Activated CD4-positive, alpha-beta T cell treated with anti-CD3 and anti-CD28 coated beads, Interleukin-2, amount 50 U/mL, for 48 hours (primary cell): ENCODE measurements at places on chromosomes 5 and 9.
A peak's percentile ranks its signal among the peaks of the same experiment; 100 is the strongest.

DNA sequence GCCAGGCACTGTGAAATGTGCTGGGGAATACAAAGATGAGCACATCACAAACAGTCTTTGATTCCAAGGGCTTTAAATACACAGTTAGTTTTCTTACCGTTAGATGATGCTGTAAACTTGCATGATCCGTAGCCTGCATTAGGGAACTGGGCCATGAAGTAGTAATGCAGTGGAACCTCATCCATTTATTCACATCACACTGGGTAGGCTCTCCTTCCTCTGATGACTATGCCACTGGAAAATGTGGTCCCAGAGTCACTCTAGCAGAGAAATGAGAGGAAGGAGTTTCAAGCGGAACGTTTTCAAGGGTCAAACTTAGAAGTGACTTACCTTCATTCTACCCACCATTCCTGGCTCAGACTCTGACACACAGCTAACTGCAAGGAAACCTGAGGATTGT is 26.4 kb downstream of the ZFAND5 start:
- DNase-seq: no peak

GRCh38 chr9:101018467-101018866 is 10.1 kb upstream of the PLPPR1 start:
- no peak for DNase-seq

DNA sequence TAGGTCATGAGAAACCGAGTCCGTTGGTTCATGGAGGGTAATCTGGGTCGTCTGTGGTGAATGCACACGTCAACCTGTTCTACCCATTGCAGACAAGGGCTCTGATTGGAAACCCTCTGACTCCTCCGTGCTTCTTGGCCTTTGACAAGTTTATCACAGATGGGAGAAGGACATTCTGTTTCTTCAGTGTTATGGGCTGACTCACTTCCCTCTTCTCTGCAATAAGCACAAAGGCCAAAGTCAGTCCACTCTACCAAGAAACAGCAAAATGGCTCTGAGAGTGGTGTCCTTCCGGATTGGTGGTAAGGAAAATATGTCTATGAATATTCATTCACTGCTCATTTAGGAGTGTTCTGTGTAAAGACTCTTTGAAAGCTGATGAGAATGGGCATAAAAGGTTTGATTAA is 89.3 kb downstream of the FEM1C start:
- no peak for DNase-seq

GRCh38 chr9:88049677-88050307 is 75.5 kb upstream of the CDK20 start:
- no peak for DNase-seq

DNA sequence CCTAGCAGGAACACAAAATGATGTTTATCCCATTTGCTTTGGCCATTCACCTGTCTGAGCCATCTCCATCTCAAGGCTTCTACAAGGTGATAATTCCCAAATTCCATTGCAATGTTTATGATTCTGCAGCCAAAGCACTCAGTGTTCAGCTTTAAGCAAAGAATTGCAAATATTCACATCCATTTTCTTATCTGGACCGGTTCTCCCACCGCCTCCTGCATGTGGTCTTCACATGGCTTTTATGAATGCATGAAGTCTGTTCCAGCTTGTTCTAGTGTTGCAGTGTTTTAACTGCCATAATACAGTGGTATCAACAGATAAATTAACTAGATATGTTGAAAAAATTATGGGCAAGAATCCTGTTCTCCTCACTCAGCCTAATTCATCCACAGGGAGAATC is 443.0 kb upstream of the KLF4 start:
- no peak for DNase-seq

DNA sequence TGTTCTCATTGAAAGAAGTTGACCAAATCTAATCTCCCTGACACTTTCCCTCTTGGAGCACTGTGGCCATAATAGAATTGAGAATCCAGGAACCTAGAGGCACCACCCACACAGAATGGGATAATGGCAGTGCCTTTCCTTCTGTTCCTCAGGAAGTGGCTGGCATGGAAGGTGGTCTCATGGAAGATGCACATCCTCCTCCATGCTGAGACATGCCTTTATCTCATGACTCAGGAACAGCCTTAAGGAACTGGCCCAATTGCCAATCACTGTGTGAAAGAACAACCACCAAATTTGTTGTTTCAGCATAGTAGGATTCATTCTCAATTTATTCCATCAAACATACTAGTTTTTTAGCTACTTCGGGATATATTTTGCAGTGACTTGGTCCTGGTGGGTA is 137.5 kb upstream of the RASGRF2 start:
- no peak for DNase-seq

DNA sequence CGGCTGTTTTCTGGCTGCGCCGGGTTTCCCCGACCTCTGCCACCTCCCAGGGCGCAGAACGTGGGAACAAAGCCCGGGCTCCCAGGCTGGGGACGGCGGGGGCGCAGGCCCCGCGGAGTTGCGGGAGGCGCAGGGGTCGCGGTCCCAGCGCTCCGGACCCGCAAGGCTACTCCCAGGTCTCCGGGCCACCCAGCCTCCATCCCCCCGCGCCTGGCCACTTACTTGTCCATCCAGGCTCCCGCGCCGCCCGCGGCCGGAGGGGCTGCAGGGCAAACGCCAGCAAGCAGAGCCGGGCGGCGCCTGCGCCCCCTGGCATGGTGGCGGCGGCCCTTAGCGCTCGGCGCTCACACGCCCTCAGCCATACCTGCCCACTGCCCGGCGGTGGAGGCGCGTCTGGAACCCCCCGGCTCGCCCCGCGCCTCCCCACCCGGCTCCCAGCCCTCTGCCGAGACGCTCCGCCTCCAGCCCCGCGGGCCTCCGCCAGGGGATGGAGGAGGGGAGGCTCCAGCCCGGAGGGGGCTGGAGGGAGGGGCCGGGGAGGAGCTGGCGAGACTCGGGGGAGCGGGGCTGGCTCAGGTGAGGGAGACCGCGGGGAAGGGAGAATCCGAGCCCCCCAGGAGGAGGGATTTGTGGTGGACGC is at the start of gene ADAM19:
Gene ADAM19 (minus strand): TSS at position 395 of the 640 bp plus-strand sequence. CDS start 79 bp downstream, at position 316.
- peak; percentile 62 for DNase-seq

GRCh38 chr9:100437860-100438805 is 11.2 kb downstream of the MSANTD3 start:
- DNase-seq: peak; percentile 79

DNA sequence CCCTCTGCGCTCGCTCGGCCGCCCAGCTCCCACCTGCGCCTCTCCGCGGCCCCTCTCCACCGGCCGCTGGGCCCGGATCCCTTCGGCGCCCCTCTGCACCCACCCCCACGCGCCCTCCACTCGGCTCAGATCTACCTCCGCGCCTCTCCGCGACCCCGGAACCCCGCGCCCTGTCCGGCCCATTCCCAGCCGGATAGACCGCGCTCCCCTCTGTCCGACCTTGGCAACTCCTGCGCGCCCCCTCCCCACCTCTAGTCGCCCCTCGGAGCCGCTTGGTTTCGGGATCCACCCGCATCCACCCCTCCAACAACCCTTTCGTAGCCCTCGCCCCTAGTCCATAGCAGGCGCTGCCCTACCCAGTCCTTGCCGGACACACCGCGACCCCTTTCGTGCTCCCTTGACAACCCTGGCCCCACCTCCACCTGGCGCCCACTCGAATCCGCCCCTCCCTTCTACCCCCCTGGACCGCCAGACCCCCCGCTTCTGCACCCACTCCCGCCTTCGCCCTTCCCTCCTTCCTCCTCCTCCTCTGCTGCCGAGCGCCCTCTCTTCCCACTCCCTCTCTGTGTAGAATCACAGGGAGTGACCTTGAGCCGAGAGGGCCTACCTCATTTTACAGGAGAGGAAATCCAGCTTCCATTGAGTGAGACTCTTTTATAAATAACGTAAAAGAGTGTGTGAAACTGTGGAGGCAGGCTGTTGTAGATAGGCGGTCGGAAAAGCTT is 525 bp upstream of the AK3 start:
- DNase-seq: peak; percentile 19

DNA sequence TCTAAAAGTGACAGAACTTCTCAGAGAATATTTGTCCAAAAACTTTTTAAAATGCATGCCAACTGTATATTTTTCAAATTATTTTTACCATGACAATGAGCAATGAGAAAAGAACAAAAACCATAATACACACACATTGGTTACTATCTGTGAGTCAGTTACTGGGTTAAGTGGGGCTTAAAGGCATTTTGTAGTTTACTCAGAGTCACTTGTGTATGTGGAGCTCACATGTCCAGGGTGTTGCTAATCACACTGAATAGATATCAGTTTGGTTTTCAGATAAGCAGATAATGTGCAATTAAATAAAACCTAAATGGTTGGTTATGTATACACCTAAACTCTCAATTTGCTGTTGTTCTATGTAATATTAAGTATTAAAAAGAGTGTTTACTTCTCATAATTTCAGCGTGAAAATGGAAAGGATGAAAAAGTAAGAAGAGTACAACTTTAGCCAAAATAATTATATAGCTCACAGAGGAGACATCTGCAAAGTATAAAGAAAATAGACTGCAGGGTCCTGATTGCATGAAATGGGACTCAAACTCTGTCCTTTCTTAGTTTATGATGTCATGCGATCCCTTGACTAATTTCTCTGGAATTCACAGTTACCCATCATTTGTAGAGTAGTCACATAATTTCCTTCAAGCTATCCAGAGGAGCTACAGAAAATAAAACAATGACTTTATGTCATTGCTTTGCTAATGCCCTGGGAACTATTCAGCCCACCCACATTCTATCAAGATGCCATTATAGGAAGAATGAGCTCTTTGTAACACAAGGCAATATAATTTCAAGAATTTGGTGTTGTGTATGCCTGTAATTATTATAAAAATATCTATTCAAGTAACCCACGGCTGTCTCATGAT is 388.0 kb upstream of the ZNF608 start:
- DNase-seq: no peak

GRCh38 chr5:141951332-141951781 is 6.6 kb downstream of the PCDH12 start:
- peak; percentile 36 for DNase-seq

DNA sequence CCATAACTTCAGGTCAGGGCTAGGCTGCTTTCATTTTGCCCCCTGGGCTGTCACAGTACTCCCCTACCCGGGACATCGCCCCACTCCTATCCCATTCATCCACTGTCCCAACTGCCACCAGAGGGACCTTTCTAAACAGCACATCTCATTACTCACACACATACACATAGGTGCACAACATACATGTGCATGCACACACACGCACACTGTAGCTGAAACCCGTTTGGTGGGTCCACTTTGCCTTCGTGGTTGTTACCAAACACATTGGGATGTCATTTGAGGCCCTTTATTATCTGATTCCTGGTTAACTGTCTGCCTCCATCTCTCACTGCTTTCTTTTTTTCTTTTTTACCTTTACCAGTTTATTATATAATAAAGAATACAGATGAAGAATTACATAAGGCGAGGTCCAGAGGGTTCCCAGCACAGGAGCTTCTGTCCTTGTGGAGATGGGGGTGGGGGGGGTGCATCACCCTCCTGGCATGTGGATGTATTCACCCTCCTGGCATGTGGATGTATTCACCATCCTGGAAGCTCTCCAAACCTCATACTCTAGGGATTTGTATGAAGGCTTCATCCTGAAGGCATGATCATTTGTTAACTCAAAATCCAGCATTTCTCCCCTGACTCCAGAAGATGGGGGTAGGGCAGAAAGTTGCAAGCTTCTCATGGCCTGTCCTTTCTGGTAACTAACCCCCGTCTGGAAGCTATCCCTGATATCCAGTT is 186.0 kb downstream of the GOLPH3 start:
- DNase-seq: no peak

GRCh38 chr9:132978451-132979131 is at the start of gene GFI1B:
GFI1B (plus strand) TSS chr9:132978694; CDS start chr9:132986679, 7,985 bp downstream.
- DNase-seq: no peak

DNA sequence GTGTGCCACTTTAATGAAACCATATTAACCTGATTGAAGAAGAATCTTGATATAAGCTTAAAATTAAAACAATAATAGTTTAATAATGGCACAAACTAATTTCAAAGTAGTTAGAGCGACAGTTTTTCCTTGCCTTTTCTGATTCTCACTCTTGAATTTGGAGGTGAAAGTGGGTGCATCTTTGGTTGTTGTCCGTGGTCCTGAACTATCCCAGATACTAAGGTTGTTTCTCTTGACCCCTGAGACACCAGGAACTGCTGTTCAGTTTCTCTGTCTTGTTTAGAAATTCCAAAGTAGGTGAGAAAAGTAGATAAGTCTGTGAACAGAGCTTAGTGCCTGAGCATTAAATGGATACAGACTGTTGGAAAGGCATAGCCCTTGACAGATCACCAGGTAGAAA is 274.7 kb downstream of the FBXL7 start:
- no peak for DNase-seq

- no peak for DNase-seq
These were observed 2.7 kb downstream of the HSPB3 start for GRCh38 chr5:54458221-54458620.

- DNase-seq: no peak
These were observed 325.4 kb downstream of the KDM4C start for GRCh38 chr9:7083192-7083591.

- no peak for DNase-seq
These were observed 202.9 kb downstream of the NR2F1-AS1 start for GRCh38 chr5:93378073-93378472.

- DNase-seq: no peak
These were observed 22.8 kb downstream of the FPGS start for GRCh38 chr9:127825319-127826051.

GRCh38 chr9:113543982-113544303 is 80.4 kb downstream of the RGS3 start:
- DNase-seq: no peak

GRCh38 chr5:150541397-150541675 is 33.4 kb downstream of the NDST1 start:
- no peak for DNase-seq

DNA sequence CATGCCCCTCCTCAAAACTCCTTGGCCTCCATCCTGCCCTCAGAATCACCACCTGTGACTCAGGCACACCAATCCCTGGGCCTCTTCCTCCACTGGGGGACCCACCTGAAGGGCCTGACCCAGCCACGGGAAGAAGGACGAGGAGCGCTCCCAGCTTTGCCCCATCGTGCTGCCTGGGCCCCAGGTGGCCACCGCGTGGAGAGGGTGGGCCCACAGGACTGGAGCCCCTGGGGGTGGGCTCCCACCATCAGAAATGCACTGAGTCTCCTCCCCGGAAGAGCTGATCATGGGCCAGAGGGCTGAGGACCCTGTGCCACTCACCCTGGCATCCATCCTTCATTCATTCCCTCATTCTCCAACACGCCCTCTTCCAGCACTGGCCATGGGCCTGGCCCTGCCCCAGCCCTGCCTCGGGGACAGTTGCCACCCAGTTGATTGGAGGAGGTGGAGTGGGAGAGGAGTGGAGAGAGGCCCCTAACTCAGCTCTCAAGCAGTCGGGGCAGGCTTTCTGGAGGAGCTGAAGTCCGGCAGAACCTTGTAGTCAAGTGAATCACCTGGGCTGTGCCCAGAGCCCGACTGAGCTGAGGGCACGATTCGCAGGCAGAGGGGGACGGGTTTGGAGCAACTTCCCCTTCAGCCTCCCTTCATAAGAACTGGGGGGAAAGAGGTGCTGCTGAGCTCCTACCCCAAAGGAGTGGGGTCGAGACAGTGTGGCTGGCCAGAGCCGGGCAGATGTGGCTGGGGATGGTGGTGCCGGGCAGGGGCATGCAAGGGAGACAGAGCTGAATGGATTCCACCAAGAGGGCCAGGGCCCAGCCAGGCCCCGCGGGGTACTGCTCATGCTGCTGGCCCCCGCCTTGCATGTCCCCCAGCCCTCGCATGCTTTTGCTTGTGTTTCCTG is 29.6 kb downstream of the DNM1 start:
- DNase-seq: no peak
